ENCODE measurements at places on chromosomes 16 and 17.

DNA sequence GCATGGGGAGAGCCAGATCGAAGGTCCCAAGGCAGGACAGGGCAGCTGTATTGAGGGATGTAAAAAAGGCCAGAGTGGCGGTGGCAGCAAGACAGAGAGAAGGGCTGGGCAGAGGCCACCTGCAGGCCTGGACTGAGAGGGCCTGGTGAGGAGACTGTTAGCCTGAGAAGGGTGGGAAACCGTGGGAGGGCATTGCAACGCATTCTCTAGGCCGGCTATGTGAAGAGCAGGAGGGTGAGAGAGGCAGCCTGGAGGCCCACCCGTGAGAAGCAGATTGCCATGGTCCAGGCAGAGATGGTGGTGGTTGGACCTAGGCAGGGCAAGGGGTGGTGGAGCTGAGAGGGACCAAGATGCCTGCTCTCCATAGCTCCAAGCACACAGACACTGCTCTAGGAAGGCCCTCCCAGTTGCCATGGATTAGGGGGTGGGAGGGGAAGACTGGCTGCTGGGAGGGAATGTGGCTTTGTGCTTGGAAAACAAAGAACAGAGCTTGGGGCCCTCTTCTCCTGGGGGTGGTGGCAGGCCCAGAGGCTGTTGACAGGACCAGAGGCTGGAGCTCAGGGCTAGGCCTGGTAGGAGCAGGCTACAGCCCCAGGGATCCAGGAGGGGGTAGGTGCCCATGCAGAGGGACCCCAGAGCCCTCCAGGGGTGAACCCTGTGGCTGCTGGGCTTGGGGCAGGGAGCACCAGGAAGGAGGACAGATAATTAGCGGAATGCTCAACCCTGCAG lies 12.4 kb upstream of the TCAP start:
- DNase-seq, result no peak

GRCh38 chr16:87210894-87211293 lies 106.3 kb downstream of the C16orf95 start:
- no peak for DNase-seq

DNA sequence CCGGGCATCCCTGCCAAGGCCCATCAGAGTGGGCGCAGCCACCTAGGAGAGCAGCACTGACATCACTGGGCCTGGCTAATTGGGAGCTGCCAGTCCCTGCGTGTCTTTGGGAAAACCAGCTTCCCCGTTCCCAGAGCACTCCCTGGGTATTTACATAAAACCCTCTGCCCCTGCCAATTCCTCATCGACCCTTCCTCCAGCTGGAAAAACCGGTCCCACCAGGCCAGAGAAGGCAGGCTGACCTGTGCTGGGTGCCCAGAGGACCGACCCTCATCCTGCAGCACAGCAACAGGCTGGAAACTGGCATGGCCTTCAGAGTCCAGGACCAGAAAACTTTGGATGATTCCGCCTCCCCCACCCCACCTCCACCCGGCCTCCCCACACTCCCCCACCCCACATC lies 8.2 kb upstream of the FOXN1 start:
- no peak for DNase-seq

DNA sequence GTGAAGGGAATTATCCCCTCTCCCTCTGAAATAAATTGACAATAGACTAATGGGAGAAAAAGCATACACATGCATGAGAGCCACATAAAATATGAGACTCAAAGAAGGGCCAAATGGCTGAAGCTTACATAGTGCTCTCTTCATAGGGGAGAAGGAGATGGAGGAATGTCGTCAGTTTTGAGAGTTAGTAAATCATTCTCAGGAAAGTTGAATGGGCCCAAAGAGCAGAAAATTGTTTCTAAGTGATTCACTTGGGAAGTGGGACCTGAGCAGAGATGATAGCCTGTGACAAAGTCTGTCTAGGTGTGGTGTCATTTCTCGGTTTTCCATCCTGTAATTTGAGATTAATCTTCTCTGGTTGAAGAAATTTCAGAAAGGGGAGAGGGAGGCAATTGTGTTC lies 35.0 kb downstream of the BCAS3 start:
- no peak for DNase-seq

DNA sequence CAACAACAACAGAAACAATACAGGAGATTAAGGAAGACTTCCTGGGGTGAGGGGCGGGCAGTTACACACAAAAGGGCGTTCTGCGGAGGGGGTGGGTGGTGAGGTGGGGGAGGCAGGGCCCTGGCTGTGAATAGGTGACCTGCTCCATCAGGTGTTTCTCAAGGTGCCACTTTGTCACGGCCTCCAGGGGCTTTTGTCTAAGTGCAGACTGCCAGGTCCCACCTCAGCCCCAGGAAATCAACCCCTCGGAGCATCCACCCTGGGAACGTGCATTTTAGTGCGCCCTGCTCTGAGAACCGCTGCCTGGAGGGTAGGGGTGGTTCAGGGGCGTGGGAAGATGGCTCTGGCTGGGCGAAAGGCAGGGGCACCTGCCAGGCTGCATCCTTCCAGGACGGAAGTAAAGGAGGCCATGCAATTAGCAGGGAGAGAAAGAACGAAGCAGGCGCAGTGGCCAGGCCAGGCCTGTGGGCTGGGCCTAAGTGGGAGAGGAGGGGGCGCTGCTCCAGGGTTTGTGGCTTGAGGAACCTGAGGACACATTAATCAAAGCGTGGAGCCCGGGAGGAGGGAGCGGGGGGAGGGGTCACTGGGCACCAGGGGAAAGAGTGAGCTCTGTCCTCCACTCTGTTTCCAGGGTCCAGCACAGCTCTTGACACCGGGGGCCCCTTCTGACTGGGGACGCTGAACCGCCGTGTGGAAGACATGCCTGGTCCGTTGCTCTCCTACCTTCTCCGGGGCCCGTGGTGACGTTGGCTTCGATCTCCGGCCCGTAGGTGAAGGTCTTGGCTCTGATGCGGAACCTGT lies 49.4 kb upstream of the CDC42EP4 start:
- no peak for DNase-seq

- DNase-seq, result no peak
Observed at GRCh38 chr16:55925242-55925641, 50.1 kb upstream of the CES5A start.

- DNase-seq, result no peak
Observed at GRCh38 chr16:78704416-78704815, 605.0 kb downstream of the WWOX start.

GRCh38 chr17:49333804-49334203 lies 28.2 kb downstream of the ZNF652 start:
- DNase-seq, result no peak

DNA sequence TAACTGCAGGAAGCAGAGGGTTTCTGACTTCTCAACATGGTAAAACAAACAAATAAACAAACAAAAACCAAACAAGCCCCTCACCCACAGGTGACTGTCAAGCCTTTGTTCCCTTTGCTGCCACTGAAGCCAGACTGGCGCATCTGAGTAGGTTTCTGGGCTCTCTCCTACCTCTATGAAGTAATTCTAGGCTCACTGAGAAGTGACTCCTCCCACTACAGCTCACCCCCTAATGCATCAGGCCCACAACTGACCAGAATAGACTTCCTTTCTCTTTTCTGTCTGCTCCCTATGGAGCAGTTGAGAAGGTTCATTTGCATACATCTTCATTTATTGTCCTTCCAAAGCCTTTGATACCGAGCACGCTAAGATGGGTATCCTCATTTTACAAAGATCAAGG lies 77.0 kb upstream of the CCL2 start:
- DNase-seq, result no peak

DNA sequence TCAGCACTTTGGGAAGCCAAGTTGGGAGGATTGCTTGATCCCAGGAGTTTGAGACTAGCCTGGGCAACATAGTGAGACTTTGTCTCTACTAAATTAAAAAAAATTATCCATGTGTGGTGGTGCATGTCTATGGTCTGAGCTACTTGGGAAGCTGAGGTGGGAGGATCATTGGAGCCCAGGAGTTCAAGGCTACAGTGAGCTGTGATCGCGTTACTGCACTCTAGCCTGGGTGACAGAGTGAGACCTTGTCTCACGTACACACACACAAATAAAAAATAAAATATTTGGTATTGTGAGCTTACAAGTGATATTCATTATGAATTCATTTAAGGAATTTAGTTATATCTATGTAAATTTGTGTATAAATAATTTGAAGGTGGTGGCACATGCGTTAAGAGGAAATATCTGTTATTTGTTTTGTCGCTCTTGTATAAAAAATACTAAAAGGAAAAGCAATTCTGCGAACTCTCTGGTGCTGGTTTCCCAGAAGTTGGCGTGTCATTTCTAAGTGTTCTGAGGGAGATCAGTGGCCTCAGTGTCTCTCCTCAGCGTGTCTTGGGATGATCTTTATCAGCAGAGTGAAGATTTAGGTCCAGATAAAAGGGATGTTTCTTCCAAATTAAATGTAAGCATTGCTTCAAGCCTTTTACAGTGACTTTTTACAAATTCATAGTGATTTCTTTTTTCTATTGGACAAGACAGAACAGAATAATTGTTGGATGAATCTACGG lies 187.6 kb downstream of the FTO start:
- no peak for DNase-seq

DNA sequence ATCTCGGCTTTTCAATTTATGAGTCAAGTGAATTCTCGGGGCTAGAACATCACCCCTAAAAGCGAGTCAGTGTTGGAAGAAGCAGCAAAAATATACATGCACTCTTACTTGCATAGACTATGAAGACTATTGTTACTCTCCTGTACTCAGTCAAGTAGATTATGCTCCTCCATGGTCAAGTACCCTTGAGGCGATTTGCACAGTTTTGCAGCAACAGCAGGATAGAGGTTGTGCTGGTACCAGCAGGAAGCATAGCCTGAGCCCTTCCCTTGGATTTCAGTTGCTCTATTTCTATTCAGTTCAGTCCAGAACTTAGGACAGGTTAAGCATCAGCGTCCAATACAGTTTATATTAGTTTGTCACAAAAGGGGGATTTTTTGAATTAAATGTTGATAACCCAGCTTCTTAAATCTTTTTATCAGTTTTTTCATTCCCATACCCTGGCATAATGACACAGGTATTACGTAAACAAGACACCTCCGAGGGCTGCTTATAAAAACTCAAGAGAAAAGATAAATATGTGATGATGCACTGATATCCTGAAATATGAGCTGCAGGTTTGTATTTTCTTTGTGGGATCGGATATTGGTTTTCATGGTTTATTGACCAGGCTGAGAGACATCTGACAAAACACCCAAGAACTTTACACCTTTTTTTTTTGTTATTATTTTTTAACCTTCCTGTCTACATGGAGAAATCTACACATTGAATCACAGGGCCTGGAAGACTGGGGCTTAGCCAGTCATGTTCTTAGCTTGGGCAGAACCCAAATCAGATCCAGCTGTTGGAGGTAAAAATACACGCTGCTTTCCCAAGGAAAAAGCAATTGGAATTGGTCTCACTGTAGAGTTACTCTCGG lies 144.1 kb downstream of the PITPNC1 start:
- no peak for DNase-seq

DNA sequence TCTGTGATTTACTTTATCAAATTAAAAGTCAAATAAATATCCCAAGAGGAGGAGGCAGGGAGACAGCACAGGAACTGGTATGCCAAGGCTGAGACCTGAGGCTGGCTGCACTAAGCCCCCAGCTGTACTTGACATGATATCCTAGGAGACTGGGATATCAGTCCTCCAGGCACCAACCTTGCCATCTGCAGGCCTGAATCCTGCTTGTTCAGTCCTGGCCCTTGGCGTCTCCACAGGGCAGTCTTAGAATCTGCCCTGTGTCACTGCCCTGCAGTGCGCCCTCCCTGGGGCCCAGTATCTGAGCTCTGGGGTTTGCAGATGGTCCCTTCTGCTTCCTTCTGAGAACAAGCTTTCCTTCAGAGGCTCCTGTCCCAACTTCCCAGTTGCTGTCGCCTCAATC lies 75.9 kb downstream of the HS3ST3A1 start:
- no peak for DNase-seq

GRCh38 chr17:13099926-13100325 lies 82.1 kb upstream of the ELAC2 start:
- no peak for DNase-seq

DNA sequence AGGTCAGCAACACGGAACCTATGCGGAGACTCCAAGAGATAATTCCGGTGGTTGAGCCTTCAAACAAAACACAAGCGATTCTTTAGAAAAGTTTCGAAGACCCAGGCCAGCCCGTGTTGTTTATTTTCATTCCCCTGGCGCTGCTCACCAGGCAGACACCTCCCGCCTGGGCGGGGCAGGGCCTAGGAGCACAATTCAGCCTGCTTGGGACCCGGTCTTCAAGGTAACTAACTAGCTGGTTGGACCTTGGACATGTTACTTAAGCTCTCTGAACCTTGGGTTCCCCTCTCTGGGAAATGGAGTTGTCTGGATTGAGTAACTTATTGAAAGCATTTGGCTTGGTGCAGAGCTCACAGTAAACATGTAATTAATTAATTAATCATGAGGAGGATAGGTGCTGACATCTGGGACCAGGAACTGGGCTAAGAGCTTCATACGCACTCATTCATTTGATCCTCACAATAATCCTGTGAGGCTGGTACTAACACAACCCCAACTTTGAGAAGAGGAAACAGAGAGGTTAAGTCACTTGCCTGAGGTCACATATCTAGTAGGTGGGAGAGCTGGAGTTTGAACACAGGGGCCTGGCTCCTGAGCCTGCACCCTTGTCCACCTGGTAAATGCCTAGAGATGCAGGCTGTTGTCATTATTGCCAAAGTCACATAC lies 125.3 kb upstream of the SMURF2 start:
- DNase-seq, result no peak

GRCh38 chr16:72313903-72314302 lies 141.9 kb upstream of the PMFBP1 start:
- DNase-seq, result no peak

DNA sequence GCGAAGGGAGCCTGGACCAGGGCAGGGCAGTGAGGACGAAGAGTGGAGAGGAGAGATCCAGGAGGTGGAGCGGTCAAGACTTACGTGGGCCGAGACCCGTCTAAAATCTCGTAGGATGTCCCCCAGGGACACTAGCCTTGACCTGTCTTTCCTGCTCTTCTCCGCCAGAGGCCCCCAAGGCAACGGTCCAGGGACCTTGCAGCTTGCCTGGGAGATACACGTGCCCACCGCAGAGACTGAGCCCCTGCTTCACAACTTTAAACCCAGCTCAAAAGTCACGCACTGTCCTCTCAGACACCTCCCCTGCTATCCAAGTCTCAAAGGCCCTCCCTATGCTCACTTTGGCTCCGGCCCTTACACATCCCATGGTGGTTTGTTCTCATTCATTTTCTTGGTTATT lies 9.4 kb downstream of the TIGD7 start:
- DNase-seq, result no peak

DNA sequence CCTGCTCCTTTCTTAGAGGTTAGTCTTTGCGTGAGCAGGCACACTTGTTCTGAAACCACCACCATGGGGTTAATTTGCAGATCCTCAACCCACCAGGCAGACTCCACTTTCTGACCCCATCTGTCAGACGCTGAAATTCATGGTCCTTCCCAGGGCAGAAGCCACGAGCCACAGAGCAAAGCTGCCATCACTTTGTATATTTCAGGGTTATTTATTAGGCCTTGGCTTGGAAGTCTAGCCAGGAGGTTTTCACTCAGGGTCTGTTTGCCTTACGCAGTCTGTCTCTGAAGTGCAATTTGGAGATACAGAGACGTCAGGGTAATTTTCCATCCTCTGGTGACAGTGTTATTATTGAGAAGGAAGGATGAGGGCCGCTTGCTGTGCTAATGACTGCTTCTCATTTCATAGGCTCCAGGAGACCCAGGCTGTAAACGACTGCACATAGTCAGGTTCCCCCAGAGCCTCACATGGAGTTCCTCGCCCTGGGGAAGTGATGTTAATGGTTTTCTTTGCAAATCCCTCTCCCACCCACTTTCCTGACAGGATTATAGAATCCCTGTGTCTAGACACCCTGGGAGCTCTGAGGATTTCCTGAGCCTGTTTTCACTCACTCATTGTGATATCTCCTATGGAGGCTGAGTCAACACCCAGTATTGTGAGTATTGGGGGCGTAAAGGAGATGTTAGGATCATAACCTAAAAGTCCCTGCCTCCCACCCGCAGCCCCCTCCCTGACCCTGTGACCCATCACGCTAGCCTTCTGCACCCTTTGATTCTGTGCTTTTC lies 269.0 kb downstream of the ABCC12 start:
- DNase-seq, result no peak

Data from activated CD4-positive, alpha-beta T cell treated with anti-CD3 and anti-CD28 coated beads, Interleukin-2, amount 50 U/mL, for 1 hour (primary cell).